ENCODE measurements at places on chromosomes 3 and 15.

DNA sequence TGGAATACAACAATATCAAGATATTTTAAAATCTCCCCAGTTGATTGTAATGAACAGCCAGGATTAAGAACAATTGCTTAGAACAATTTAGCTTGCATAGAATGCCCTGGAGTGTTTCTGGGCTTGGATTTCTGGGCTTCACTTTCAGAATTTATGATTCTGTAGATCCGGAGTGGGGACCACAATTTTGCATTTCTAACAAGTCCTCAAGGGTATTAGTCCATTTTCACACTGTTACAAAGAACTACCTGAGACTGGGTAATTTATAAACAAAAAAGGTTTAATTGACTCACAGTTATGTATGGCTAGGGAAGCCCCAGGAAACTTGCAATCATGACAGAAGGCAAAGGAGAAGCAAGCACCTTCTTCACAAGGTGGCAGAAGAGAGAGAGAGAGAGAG lies 54.3 kb upstream of the MYRIP start:
- no peak for DNase-seq

- no peak for DNase-seq
These were observed 525 bp upstream of the MCCC1 start for GRCh38 chr3:183099838-183100204.

DNA sequence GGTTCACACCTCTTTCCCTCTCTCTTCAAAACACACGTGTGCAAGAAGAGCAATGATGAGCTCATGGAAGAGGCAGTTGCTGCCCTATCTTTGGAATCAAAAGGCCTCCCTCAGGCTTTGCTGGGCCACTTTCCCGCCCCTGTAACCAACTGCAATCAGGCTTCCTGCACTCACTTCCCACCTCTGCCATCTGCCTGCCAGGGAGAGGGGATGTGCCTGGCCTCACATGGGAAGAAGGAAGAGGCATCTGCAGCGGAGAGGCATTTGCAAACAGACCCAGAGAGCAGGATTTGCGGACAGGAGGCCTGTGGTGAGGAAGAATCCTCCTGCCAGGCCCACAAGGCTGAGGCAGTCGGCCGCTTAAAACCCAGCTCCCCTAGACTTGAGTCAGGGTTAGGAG lies 175.6 kb upstream of the ATP10A start:
- DNase-seq, result no peak

DNA sequence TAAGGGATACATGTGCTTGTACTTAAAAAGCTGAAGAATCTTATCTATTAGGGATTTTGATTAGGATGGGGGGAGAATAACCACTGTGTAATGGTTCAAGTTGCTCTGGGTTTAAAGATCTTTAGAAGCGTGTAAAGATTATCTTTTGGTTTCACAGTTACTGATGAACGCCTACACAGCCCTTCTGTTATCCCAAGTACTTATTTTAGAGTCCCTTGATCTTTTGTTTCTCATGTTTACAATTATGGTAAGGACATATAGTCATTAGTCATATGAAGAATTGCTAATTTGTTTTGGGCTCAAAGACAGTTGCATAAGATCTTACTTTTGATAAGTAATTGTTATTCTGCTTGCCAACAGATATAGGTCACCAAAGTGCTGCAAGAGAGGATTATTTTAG lies 160.1 kb downstream of the PLCL2 start:
- DNase-seq, result no peak

DNA sequence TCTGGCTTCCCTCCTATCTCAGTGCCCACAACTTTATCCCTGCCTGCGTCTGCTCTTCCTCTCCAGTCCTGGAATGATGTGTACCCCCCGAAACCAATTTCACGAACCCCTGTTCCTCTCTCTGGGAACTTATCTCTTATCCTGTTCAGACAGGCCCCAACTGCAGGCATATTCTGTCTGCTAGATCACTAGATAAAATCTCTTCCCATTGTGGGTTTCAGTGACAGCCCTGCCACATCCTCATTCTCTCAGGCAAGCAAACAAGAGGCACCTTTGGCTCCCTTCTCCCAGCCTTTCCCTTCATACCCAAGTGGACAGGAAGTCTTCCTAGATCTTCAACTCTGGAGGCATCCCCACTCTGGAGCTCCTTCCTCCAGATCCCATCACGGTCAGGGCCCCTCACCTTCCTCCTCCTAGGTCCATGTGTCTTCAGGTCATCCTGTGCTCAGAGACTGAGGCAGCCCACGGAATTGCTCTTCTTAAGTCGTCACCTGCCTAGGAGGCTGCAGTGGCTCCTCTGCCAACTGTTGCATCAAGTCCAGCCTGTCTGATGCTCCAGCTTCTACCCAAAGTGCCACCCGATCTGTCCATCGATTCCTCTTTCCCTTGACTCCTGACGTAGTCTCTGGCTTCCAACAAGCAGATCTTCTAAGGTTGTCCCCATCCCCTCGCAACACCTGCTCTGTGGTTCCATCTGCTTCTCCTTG lies 190.8 kb downstream of the SLCO3A1 start:
- DNase-seq, result no peak

GRCh38 chr3:94092086-94092485 lies 29.2 kb downstream of the NSUN3 start:
- no peak for DNase-seq

- DNase-seq, result no peak
These were observed 11.7 kb upstream of the PYDC2 start for GRCh38 chr3:191449256-191449655.

DNA sequence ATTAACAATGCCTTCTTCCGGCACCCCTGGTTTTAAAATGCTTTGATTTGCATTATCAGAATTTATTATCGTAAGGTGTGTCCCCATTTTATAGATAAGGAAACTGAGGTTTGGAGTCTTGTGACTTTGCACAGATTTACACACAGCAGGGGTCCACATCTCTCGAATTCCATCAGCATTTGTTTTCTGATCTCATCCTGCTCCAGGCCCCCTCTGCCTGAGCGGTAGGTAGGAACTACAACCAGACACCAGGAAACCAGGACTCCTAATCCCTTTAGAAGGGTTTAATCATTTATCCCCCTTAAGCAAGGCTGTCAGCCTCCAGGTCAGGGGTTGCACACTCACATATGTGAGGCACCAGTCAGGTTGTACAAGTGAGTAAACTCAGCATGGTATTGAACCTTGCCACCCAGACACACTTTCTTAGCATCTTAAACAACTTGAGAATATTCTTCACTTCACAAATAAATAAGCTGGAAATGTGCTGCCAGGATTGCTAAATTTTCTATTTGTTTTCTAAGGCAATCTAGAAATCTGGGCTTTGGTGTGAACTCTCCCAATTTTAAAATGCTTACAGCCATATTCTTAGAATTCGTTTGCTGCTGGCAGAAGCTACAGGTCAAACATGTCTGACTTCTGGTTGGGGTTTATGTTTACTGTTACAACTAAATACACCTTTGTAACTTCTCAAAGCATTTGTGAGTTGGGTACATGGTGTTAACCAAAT lies 31.7 kb upstream of the CMTM7 start:
- DNase-seq, result no peak

DNA sequence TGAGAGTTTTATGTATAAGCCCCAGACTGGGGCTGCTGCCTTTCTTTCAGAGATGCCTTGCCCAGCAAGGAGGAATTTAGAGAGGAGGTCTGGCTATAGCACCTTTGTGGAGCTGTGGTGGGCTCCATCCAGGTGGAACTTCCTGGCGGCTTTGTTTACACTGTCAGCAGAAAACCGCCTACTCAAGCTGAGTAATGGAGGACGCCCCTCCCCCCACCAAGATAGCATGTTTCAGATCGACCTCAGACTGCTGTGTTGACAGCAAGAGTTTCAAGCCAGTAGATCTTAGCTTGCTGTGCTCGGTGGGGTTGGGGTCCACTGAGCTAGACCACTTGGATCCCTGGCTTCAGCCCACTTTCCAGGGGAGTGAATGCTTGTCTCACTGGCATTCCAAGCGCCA lies 155.6 kb downstream of the STXBP5L start:
- DNase-seq, result no peak

DNA sequence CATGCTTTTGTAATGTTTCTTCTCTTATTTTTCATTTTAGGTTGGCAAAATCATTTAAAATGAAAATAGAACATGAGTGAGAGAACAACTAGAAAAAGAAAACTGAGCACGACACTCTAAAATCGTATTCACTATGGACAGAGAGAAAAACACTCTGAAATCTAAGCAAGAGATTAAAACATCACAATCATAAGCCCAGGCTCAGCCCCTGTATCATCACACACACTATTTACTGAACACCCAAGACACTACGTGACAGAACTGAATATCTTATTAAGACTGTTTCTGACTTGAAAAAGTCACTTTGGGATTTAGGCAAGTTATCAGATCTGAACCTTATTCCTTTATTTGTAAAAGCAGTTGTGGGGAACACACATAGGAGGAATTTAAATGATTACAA lies 82.6 kb upstream of the PLXND1 start:
- DNase-seq, result no peak

DNA sequence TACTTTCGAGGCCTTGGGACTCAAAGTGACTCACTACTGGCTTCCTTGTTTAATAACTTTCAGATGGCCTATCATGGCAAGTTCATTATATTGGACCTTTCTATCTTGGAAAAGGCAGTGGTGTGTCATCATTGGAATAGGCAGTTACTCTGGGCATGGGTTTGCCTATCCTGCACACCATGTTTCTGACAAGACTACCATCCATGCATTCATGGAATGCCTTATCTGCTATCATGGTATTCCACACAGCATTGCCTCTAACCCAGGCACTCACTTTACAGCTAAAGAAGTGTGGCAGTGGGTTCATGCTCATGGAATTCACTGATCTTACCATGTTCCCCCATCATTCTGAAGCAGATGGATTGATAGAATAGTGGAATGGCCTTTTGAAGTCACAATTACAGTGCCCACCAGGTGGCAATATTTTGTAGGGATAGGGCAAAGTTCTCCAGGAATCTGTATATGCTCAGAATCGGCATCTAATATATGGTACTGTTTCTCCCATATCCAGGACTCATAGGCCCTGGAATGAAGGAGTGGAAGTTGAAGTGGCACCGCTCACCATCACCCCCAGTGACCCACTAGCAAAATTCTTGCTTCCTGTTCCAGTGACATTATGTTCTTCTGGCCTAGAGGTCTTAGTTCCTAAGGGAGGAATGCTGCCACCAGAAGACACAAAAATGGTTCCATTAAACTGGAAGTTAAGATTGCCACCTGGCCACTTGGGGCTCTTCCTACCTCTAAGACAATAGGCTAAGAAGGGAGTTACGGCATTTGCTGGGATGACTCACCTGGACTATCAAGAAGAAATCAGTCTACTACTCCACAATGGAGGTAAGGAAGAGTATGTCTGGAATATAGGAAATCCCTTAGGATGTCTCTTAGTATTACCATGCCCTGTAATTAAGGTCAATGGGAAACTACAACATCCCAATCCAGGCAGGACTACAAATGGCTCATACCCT lies 1161.4 kb downstream of the SI start:
- no peak for DNase-seq

- DNase-seq, result no peak
These were observed 15.3 kb downstream of the RLBP1 start for GRCh38 chr15:89205991-89206585.

Measured in AG09309 (cell line).